ENCODE measurements at places on chromosomes 4 and X.

GRCh38 chrX:13579661-13580060, 10.3 kb downstream of the EGFL6 start:
- no peak for DNase-seq

DNA sequence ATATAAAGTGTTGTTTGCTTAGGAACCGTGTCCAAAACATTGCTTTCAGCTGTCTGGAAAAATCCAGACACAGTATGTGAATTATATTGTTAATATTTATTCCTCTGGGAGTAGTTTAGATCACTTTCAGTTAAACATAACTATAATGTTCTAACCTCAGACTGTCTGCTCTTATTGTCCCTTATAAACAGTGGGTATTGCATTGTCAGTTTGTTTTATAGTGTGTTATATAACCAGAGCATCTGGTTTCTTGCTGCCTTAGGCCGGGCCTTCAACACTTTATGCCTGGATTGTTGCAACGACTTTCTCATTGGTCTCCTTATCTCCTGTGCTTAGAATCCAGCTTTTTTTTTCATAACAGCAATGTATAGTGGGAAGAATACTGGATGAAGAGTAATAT, 26.4 kb downstream of the ATG4A start:
- DNase-seq: no peak

DNA sequence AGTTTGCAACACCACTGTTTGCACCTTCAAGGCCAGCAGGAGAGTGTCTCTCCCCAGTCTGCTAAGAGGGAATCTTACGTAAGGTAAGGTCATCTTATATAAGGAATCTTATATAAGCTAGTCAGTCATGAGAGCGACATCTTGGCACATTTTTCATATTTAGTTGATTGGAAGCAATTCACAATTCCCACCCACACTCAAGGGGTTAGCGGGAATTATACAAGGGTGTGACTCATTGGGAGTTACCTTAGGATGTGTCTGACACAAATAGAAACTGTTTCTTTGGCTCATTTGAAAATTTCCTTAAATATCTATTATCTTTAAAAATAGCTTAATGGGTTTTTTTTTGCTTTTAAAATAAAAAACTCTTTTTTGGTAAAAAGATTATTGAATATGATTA, 62.1 kb upstream of the GRPR start:
- DNase-seq: no peak

DNA sequence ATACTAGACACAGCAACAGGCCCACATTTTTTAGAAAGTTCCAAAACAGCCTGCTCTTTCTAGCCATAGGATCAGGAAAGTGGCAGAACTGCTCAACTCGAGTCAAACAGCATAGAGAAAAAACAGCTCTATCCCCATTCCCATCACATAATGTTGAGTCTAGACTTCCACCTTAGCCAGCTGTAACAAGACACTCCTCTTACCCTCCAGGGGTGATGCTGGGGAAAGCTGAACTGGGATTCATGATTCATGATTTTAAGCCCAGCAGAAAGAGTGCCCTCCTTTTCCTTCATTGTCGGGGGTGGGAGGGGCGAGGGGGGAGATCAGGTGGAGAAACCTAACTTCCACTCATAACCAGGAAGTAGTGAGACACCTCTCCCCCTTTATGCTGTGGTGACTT, 86.1 kb downstream of the CENPC start:
- no peak for DNase-seq

DNA sequence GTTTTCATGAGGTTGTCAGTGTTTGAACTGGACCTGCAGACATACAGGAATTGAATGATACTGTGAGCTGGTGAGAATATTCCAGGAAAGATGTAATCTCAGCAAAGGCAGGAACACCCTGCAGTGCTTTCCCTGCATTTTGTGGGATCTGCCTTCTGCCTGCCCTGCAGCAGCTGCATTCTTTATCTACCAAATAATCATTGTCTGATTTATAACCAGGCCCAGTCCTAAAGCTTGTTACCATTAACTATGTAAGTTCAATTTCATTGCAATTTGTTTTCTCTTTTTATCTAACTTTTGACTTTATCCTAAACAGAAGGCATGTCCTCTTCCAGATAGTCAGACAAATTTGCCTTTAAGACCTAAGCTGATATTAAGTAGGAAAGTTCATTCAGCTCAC, 99.8 kb upstream of the NOCT start:
- no peak for DNase-seq

DNA sequence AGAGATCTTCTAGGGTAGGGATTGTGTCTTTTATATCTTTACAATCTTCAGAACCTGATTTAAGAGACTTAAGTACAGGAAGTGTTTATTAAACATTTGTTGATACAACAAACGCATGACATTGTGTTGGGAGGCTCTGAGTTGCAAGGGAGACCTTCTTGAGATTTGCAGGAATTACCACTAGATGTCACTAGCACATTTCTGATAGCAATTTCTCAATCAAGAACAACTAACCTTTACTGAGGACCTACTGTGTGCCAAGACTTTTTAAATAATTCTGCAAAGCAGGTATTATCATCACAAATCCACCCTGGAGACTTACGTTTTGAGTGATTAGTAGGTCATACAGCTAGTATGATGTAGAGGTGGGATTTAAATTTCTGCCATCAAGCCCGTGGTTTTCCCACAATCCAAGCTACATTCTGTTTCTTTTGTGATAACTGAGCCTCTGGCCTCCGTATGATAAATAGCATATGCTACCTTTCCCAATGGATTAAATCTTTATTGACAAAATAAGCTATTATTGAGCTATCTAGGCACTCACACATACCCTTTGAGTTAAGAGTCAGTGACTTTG, 986.0 kb downstream of the CCSER1 start:
- no peak for DNase-seq

DNA sequence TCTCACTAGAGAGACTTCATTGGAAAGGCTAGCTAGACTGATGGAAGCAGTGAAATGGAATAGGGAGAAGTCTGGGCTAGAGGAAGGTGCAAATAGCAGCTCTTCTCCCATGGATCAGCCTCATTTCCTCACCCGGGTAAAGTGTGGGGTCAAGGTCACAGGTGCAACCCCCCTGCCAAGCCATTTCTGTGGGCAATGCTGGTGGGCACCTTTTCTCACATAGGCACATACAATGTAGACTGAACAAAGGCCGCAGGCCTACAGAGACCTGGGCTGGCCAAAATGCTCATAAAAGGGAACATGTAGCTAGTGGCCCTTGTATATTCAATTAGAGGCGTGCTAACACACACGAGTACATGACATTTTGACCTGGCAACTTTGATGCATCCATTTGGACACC, 71.5 kb upstream of the EFNB1 start:
- DNase-seq: no peak

- no peak for DNase-seq
Observed at GRCh38 chr4:12734586-12734985, 749.6 kb downstream of the RAB28 start.
